ENCODE measurements at places on chromosomes 7 and 10.

DNA sequence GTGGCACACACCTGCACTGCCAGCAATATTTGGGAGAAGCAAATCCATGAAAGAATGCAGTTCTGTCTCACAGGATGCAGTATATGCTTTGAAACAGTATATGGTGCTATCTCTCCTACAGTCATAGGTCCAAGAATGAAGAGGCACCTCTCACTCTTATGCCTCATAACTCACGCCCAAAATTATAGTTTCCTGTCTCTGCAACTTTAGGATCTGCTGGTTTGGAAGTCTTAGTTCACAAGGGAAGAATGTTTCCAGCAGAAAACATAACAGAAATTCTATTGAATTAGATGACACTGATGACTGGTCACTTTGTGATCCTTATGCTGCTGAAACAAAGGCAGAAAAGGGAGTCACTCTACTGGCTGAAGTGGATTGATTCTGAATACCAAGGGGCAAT, 5.7 kb downstream of the C10orf67 start:
- H3K27ac ChIP-seq: no peak overlapping the region
- H3K36me3 ChIP-seq: no peaks in the 10 kb centered on the region
- H3K27me3 ChIP-seq: peaks cover 9% of the 10 kb centered on the region
- H3K4me1 ChIP-seq: peaks cover 16% of the 10 kb centered on the region
- no peak for DNase-seq
- no peak overlapping the region for H3K4me3 ChIP-seq

DNA sequence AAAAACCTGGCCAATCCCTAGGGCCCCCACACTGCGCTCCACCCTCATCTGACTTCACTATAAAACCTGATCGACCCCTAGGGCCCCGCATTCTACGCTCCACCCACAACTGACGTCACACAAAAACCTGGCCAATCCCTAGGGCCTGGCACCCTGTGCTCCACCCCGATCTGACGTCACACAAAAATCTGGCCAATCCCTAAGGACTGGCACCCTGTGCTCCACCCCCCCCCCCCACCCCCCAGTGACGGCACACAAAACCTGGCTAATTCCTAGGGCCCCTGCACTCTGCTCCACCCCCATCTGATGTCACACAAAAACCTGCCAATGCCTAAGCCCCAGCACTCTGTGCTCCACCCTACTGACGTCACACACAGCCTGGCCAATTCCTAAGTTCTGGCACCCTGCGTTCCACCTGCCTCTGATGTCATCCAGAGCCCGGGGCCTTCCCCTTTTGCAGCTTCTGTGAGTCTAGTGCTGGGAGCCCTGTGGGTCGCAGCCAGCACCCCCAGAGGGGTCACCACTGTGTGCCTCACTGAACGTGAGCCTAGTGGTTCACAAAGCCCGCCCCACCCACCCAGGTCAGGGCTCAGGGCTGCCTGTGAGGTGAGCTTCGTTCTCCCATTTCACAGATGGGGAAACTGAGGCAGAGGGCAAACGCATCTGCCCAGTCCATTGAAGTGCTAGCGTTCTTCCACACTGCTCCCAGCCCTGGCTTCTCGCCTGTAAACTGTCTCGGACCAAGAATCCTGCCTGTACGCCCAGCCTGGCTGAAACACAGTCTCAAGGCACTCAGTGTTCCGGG, 40.6 kb downstream of the MICALL2 start:
- DNase-seq: no peak
- H3K36me3 ChIP-seq: peaks cover 10% of the 10 kb centered on the region
- H3K4me1 ChIP-seq: peaks cover 10% of the 10 kb centered on the region
- H3K4me3 ChIP-seq: no peak overlapping the region
- H3K27me3 ChIP-seq: peaks cover 54% of the 10 kb centered on the region

DNA sequence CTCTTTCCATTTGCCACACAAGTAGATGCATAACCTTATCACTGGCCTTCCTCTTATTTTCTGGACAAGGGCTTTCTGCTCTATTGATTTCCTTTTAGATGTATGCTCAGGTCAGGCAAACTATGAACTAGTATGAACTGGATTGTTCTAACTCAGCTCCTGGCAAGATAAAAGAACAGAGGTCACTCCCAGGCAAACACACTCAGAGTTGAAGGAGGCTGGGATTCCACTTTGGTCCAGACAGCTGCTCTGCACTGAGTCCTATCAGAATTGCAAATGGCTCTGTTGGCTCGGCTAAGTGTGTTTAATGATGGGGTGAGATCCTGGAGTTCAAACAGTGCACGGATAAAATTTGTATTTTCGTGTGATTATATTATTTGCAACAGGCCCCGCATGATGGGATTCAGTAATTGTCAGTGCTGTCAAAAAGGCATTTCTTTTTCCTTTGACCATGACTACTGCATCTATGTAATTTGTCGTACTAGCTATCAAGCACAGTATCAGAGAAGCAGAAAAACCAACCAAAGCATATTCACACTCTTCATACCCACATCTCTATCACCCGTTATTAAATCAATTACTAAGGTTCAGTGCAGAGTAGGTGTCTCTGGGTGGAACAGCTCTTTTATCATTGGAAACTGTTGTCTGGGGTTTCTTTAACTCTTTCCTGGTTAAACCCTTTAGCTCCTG, 288.1 kb upstream of the PRKCQ start:
- H3K4me3 ChIP-seq: no peak overlapping the region
- no peak for DNase-seq
- H3K4me1 ChIP-seq: peaks cover 1% of the 10 kb centered on the region
- no peaks in the 10 kb centered on the region for H3K36me3 ChIP-seq

DNA sequence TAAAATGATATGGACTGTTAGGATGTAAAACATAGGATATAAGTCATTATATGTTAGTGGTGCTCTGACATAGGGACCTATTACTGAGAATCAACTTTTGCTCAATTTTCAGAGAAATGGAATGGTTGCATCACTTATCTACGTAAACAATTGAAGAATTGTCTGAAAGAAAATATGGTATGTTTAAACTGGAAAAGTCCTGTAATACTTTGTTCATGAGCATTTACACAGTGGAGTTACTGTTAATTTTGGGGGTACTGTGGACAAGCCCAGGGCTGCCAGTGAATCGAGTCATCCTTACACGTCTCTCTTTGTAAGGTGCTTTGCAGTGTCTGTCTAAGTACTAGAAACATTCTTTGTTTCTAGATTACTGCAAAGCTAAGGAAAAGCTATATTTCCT, 152.0 kb downstream of the ZNF22 start:
- H3K27ac ChIP-seq: no peak overlapping the region
- peaks cover 8% of the 10 kb centered on the region for H3K27me3 ChIP-seq
- DNase-seq: no peak
- H3K4me3 ChIP-seq: no peak overlapping the region

DNA sequence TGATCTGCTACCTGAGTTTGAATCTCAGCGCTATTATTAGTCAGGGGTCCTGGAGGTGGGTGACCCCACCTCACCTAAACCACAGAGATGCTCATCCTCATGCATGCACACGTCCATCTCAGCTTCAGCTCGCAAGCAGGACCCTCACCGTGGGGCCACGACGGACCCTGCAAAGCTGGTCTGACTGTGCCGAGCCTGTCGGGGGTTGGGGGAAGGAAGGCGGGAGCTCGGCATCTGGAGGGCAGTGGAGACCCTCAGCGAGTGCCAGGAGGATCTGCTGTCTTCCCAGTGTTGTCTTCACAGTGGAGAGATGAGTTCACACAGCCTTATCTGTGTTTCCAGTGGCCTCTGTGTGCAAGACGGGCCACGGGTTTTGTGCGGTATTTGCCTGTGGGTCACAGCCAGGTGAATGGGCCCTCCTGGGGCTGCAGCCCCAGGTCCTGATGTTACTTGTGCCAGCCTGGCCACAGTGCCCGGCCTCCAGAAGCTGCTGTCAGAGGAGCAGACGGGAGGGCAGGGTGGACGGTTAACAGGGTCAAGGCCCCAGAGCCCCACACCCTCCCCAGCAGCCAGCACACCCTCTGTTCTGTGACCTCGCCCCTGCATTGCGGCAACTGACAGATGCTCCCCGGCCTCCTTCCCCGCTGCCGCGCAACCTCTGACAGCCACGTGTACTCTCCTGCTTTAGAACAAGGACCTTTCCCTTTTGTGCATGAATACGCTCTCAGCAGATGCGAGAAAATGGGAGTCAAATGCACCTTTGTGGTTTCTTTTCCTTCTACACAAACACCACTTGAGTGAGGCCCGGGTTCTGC, 528.8 kb downstream of the DNAJB6 start:
- H3K4me1 ChIP-seq: no peaks in the 10 kb centered on the region
- no peak for DNase-seq
- H3K36me3 ChIP-seq: no peaks in the 10 kb centered on the region
- no peaks in the 10 kb centered on the region for H3K27me3 ChIP-seq

DNA sequence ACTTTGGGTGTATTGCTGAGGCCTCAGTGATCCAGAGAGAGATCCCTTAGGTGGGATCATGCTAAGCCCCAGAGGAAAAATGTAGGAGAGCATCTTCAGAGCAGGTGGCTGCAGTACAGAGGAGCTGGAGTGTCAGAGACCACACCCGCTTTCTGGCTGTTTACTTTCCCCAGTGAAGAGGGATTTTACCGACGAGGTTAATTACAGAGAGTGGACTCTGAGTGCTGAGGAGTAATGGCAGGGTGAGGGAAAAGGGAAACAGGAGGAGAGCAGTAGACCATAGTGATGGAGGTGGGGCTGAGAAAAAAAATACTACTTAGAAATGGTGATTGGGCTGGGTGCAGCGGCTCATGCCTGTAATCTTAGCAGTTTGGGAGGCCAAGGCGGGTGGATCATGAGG, 43.3 kb upstream of the HBP1 start:
- peak overlapping the region; percentile 81 for H3K4me3 ChIP-seq
- peak overlapping the region; percentile 88 for H3K27ac ChIP-seq
- no peaks in the 10 kb centered on the region for H3K27me3 ChIP-seq
- peaks cover 21% of the 10 kb centered on the region for H3K4me1 ChIP-seq

GRCh38 chr7:108568801-108569380, 615 bp downstream of the THAP5 start:
- H3K27me3 ChIP-seq: no peaks in the 10 kb centered on the region
- H3K27ac ChIP-seq: peak overlapping the region; percentile 100
- peak overlapping the region; percentile 96 for H3K4me3 ChIP-seq
- no peak for DNase-seq
- peaks cover 24% of the 10 kb centered on the region for H3K4me1 ChIP-seq

DNA sequence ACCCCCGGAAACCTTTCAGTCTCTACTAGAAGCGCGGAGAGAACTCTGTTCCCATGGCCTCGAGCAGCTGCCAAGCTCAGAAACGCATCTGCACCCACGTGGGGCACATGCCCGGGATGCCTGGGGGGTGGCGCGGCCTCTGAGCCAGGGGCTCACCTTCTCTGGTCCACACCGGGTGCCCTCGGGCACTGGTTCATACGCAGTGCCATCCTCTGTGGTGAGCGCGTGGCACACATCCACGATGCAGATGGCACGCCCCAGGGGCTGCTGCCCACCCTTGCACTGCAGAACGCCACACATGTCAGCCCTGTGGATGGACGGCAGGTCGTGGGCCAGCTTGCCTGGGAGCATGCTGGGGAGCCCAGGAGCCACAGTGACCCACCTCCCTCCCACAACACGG, 6.5 kb downstream of the ADAM8 start:
- peaks cover 24% of the 10 kb centered on the region for H3K36me3 ChIP-seq
- DNase-seq: no peak

GRCh38 chr10:19325581-19325980, 277.0 kb downstream of the MALRD1 start:
- no peak for DNase-seq
- no peaks in the 10 kb centered on the region for H3K4me1 ChIP-seq
- H3K27me3 ChIP-seq: no peaks in the 10 kb centered on the region
- H3K4me3 ChIP-seq: no peak overlapping the region
- no peak overlapping the region for H3K27ac ChIP-seq
- no peaks in the 10 kb centered on the region for H3K36me3 ChIP-seq

DNA sequence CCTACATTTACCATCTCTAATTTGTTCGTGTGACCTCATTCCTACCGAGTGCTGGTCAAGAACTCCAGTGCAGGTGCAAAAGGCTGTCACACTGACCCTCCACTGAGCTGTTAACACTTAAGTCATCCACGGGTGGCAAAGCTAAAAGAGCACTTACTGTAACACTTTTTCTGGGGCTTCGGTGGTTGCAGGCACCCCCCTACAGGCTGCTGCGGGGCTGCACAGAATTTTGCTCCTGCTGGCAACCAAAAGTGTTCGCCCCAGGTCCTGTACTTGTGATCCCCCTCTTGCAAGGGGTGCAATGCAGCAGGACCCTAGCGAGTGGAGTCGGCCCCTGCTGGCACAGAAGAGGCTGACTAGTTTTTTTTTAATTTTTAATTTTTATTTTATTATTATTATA, 298.9 kb upstream of the CNTNAP2 start:
- no peaks in the 10 kb centered on the region for H3K27me3 ChIP-seq
- no peak overlapping the region for H3K27ac ChIP-seq
- H3K4me3 ChIP-seq: no peak overlapping the region
- DNase-seq: no peak
- no peaks in the 10 kb centered on the region for H3K4me1 ChIP-seq

GRCh38 chr10:29734962-29735627, 100.3 kb upstream of the SVIL start:
- peak; percentile 17 for DNase-seq
- H3K27me3 ChIP-seq: peaks cover 38% of the 10 kb centered on the region
- H3K4me3 ChIP-seq: peak overlapping the region; percentile 80

DNA sequence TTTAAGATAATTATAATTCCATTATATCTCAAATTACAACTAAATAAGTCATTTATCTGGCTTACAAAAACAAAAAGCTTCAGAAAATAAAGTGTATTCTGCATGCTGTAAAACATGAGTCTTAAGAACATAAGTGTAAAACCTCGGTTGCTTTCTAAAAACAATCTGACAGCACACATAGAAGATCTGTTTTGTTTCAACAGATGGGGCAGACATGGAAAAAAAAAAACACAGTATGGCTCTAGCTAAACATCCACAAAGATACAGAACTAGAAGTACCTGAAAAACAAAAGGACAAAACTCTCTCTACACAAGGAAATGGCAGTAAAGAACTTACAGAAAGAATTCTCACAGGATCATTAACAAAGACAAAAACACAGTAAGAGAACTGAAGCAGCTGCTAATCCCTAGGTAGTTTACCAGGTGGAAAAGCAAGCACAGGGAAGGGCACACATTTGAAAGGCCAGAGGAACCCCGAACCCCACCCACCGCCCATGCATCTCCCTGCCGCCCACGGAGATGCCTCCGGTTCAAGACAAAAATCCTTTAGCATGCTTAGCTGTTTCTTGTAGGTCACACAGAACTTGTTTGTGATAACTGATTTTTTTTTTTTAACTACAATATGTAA, 42.5 kb downstream of the DLD start:
- DNase-seq: no peak
- no peak overlapping the region for H3K4me3 ChIP-seq
- H3K27ac ChIP-seq: peak overlapping the region; percentile 20
- peaks cover 24% of the 10 kb centered on the region for H3K36me3 ChIP-seq
- peaks cover 2% of the 10 kb centered on the region for H3K4me1 ChIP-seq

DNA sequence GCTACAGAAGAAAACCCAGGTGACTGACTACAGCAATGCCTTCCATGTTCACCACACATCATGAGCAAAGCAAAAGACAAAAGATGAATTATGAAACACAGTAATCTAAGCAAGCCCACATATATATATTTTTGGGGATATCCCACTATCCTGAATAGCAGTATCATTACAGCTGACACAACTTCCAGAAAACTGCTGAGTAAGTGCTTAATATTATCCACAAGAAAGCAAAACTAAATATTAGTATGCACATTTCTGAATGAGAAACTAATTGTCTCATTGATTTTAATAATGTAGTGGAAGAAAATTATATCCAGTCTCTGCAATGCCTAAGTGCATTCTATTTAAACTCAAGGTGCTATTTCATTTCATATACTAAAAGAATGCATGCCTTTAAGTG, 14.5 kb upstream of the SLC35G1 start:
- H3K4me3 ChIP-seq: no peak overlapping the region
- H3K27ac ChIP-seq: no peak overlapping the region
- peaks cover 20% of the 10 kb centered on the region for H3K27me3 ChIP-seq
- peaks cover 2% of the 10 kb centered on the region for H3K4me1 ChIP-seq
- no peak for DNase-seq
- H3K36me3 ChIP-seq: no peaks in the 10 kb centered on the region

Measured in stimulated activated naive B cell treated with anti-CD40 and anti-IgM and Interleukin-4, amounts not matched to agents 10 μg/mL and 1 μg/mL and 100 μg/mL, for 72 hours (primary cell).